Kasumi-1 (cell line): ENCODE measurements at places on chromosomes 4 and X.

- peak; percentile 57 for DNase-seq
Measured at GRCh38 chrX:12802741-12803140, 11.5 kb downstream of the PRPS2 start.

- DNase-seq, result no peak
Measured at GRCh38 chr4:176753049-176753448, 39.7 kb downstream of the VEGFC start.

DNA sequence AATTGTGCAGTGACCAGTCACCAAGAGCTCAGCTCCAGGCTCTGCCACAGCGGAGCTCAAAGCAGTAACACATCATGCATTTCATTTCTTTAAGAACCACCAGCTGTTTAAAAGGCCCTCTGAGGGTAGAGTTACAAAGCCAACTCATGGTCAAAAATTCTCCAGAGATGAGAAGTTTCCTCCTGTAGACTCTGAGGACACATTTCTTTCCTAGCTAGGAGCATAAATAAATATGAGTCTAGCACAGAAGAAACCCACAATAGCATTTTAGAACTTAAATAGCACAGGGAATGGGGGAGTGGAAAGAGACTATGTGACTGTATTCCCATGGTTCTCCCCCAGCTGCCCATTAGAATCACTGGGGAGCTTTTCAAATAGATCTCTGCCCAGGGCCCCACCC is 6.5 kb upstream of the CRMP1 start:
- DNase-seq, result no peak

GRCh38 chr4:8235224-8235623 is 34.3 kb upstream of the HTRA3 start:
- DNase-seq, result no peak

DNA sequence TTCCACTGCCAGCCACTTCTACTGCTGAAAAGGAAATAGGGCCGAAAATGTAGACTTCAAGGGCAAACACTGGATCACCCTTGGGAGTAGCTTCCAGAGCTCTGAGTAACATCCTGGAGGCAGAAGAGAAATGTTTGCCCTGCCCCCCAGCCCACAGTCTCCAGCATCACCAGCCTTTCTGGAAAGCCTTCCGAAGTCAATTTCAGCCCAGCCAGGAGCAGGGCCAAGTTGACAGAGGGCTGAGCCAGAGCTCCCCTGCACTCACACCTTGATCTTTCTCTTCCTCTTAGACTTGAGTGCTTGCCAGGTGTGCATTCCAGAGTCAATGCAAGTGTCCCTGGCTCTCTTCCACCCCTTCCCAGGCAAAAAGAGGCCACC is 35.2 kb downstream of the SLC25A5 start:
- DNase-seq, result no peak
